Body of pancreas (tissue), 4 donors: ENCODE measurements at places on chromosomes 7 and 10. TPM values are rescaled to one million over a fixed set of nuclear protein-coding genes. Genes with fewer than 3 reads are reported as not detected.

Gene PCLO
- 20.8 TPM for total RNA-seq

- H3K4me1 ChIP-seq: peaks cover 32% of the 10 kb centered on the region
- H3K4me3 ChIP-seq: peak overlapping the region; percentile 88
- H3K27ac ChIP-seq: peak overlapping the region; percentile 65
These were observed 863 bp downstream of the CCNY start for GRCh38 chr10:35336921-35337823.

DNA sequence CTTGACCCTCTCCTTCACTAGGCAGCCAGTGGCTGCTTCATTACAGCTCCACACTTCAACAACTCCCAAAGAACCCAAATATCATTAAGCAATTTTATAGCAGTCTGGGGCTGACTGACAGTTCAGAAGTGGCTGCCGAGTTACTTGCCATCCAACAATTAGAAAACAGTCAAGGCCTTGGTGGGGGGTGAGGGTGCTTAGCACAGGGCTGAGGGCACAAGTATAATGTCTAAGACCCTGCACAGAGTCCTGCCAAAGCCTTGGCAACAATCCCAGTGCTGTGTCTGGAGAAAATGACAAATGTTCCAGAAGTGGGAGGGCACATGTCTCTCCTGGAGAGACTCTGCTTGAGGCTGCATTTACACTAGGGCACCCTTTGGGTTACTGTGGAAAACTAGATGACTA, 71.1 kb downstream of the CXCL12 start:
- no peak overlapping the region for H3K27ac ChIP-seq
- H3K36me3 ChIP-seq: no peaks in the 10 kb centered on the region
- H3K4me3 ChIP-seq: no peak overlapping the region
- H3K4me1 ChIP-seq: peaks cover 10% of the 10 kb centered on the region
- no peak for DNase-seq

Gene NEUROD6
- total RNA-seq: not detected

Gene TMEM26
- total RNA-seq: not detected

GRCh38 chr10:49375611-49376010, 20.3 kb downstream of the DRGX start:
- no peaks in the 10 kb centered on the region for H3K4me1 ChIP-seq
- no peak overlapping the region for H3K4me3 ChIP-seq
- no peak for DNase-seq
- H3K27me3 ChIP-seq: no peaks in the 10 kb centered on the region
